Ascending aorta (tissue), 2 donors: ENCODE measurements at places on chromosomes 3 and 15.

DNA sequence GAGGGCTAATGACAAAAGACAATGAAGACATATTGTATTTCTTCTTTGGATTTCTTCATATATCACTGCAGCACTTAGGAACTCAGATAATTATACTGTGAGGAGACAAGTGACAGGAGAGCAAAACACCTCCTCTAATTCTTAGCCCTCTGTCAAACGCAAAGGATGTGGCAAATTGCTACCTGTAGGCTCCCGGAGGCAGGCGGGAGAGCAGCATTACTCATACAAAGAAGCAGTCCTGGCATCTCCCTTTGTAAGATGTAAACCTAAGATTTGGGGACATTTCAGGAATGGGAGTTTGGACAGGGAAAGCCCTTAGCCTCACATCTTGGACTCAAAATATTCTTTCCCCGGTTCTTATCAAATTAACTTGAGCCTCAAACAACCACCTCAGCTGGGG is 460.8 kb downstream of the SOX2 start:
- no peak for DNase-seq

- no peak for DNase-seq
Measured at GRCh38 chr3:119349354-119350041, 55.3 kb downstream of the ARHGAP31 start.

DNA sequence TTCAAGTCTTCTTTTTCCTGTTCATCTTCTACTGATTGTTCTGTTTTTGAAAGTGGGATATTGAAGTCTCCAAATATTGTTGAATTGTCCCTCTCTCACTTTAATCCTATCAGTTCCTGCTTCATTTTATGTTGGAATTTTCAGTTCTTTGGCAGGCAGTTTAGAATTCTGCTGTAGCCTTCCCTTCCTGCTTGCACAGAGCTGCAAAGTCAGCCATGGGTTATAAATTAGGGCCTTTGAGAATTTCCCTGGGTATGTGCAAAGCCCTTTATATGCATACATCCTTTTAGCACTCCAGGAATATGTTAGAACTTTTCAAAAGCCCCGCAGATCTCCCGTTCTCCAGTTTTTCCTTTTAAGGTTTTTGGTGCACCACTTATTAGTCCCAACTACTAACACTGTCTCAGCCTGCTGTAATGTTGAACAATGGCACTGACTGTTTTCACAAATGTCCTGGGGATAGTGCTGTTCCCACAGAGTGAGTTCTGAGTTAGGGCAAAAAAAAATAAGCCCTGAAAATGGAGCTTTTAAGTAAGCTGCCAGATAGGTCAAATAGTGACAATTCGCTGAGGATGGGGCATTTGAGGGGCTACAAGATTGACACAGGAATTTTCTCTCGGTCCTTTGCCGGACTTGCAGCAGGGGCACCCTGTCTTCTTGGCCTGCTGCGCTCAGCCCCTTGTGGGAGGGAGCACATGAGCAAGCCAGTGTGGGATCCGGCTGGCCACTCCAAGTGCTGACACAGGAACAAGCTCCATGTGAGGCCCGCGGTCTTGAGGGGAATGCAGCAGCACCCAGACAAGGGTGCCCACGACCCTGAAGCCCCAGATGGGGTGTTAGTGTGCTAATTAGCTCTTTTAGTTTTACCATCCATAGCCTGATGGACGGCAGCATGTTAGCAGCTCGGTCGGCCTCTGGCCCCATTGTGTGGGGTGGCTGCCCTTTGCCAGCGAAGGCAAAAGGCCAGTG is 96.0 kb downstream of the VPS8 start:
- no peak for DNase-seq

DNA sequence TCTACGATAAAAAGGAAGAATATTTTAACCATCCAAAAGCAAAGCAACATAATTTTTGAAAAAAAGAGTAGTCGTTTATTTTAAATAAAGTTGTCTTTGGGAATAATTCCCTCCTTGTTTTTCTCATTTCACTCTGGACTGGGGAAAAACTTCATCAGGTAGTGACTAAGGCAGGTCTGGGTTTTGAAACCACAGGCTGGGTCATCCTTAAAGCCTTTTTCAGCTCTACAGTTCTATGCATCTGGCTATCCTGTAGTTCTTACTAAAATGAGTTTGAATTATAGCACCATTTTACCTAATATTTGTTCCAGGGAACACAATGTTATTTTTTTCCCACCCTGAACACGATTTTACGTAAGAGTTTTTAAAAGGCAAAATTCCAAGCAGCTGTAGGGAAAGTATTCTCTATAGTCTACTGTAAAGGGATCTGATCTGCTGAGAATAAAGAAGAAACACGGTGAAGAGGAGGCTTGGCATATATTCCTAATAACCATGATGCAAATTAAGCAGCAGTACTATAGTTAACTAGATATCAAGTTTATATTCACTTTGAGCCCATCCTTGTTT is 107.7 kb downstream of the OSBPL10 start:
- no peak for DNase-seq

DNA sequence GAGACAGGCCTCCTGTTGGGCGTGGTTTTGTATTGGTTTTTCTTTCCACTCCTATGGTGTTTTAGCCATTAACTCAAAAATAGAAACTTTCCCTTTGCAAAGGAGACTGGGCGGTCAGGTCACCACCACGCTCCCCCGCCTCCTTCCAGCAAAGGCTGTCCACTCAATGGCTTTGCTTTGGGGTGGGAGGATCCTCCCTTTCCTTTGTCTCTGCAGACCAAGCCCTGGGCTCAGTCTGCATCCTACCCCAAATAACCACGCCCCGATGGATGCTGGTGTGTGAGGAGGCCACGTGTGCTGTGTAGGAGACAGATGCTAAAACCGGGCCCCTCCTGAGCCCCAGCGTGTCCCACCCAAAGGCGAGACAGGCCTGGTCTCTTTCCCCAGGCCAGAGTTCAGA is 68.5 kb downstream of the GRIP2 start:
- DNase-seq: no peak
